ENCODE measurements at places on chromosomes 3 and 15. TPM values are rescaled to one million over a fixed set of nuclear protein-coding genes. Genes with fewer than 3 reads are reported as not detected.

DNA sequence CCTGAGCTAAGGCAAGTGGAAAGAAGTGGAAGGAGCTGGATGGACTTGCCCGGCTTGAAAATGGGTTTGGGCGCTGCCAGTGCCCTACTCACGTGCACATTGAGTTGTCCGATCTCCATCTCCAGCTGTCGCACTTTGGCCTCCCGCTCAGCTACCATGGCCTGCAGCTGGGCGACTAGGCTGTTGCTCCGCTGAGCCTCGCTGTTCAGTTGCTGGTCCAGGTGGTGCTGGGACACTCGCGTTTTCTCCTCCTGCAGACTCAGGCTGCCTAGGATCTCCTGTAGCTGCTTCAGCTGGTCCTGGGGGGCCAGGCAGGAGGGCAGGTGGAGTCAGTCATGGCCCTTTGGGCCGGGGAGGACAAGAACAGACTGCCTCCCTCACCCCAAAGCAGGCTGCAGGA, 33.0 kb upstream of the HHATL start:
- H3K27me3 ChIP-seq, result no peaks in the 10 kb centered on the region
- no peaks in the 10 kb centered on the region for H3K36me3 ChIP-seq
- H3K27ac ChIP-seq, result no peak overlapping the region
- H3K4me3 ChIP-seq, result no peak overlapping the region

- H3K4me1 ChIP-seq, result peaks cover 10% of the 10 kb centered on the region
- H3K4me3 ChIP-seq, result no peak overlapping the region
- no peak for DNase-seq
- no peak overlapping the region for H3K27ac ChIP-seq
These were observed 205.0 kb downstream of the LPP start for GRCh38 chr3:188358787-188359493.

- no peaks in the 10 kb centered on the region for H3K4me1 ChIP-seq
- H3K36me3 ChIP-seq, result no peaks in the 10 kb centered on the region
- no peaks in the 10 kb centered on the region for H3K27me3 ChIP-seq
- H3K4me3 ChIP-seq, result no peak overlapping the region
- no peak overlapping the region for H3K27ac ChIP-seq
- DNase-seq, result no peak
These were observed 58.1 kb upstream of the SLC25A36 start for GRCh38 chr3:140883428-140884040.

DNA sequence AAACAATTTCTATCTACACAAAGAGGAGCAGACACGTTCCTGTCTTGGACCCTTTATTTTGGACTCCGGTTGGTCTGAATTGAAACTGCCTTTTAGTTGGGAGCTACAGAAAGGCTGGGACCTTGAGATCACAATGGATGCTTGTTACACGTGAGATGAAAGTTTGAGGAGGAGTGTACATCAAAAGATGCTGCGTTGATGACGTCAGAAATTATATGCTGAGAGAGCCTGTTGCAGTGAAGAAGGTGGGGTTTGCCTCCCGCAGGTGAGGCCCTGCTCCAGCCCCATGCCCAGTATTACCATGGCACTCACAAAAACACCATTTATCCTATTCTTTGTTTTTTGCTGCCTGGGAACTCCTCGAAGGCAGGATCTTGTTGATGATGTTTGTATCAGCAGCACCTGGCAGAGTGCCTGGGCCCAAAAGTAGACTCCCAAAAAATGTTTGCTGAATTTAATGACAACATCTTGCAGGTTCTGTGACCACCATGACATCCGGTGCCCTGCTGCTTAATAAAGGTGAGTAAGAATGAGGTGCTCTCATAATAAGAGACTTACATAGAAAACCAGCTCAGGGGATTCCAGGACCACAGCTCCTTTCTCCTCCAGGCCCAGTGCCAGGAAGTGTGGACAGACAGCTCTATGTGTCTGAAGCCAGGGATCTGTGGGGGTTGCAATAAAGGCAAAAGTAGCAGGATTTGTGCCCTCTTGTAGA, 136.1 kb upstream of the UBE2E1 start:
- peaks cover 25% of the 10 kb centered on the region for H3K4me1 ChIP-seq
- H3K27ac ChIP-seq, result no peak overlapping the region
- DNase-seq, result no peak
- H3K4me3 ChIP-seq, result no peak overlapping the region

GRCh38 chr3:188243124-188243795, 89.3 kb downstream of the LPP start:
- H3K4me1 ChIP-seq, result peaks cover 28% of the 10 kb centered on the region
- DNase-seq, result no peak
- no peak overlapping the region for H3K4me3 ChIP-seq

- no peak overlapping the region for H3K4me3 ChIP-seq
- no peaks in the 10 kb centered on the region for H3K36me3 ChIP-seq
- no peak for DNase-seq
- no peak overlapping the region for H3K27ac ChIP-seq
- H3K27me3 ChIP-seq, result peaks cover 5% of the 10 kb centered on the region
These were observed 5.8 kb upstream of the PLA2G4D start for GRCh38 chr15:42100021-42100800.

- H3K27ac ChIP-seq, result no peak overlapping the region
- H3K27me3 ChIP-seq, result no peaks in the 10 kb centered on the region
- peaks cover 5% of the 10 kb centered on the region for H3K4me1 ChIP-seq
- no peaks in the 10 kb centered on the region for H3K36me3 ChIP-seq
- DNase-seq, result no peak
- H3K4me3 ChIP-seq, result no peak overlapping the region
These were observed 50.9 kb upstream of the SPTSSB start for GRCh38 chr3:161422171-161422700.

GRCh38 chr15:31236184-31237042, 90.2 kb upstream of the KLF13 start:
- H3K4me1 ChIP-seq, result peaks cover 19% of the 10 kb centered on the region
- peak; percentile 94 for DNase-seq
- H3K27me3 ChIP-seq, result no peaks in the 10 kb centered on the region
- H3K36me3 ChIP-seq, result no peaks in the 10 kb centered on the region

The BOC gene
- 20.2 TPM for total RNA-seq

The SYNM gene
- total RNA-seq, result 10.1 TPM

DNA sequence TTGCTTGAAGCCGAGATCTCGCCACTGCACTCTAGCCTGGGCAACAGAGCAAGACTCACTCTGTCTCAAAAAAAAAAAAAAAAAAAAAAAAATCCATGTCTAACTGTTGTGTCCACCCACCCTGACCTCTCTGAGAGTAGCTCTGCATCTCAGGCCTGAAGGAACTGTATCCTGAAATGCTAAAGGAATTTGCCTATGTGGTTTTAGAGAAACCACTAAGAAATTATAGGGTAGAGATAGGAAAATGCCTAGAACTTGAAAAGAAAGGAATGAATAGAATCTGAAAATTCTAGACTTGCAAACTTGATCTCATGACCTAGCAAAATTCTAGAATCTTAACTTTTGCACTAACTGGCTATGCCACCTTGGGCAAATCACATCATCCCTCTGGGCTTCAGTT, 217.5 kb upstream of the ROPN1 start:
- no peaks in the 10 kb centered on the region for H3K36me3 ChIP-seq
- no peak overlapping the region for H3K27ac ChIP-seq
- DNase-seq, result peak; percentile 77
- no peaks in the 10 kb centered on the region for H3K27me3 ChIP-seq
- H3K4me3 ChIP-seq, result no peak overlapping the region

DNA sequence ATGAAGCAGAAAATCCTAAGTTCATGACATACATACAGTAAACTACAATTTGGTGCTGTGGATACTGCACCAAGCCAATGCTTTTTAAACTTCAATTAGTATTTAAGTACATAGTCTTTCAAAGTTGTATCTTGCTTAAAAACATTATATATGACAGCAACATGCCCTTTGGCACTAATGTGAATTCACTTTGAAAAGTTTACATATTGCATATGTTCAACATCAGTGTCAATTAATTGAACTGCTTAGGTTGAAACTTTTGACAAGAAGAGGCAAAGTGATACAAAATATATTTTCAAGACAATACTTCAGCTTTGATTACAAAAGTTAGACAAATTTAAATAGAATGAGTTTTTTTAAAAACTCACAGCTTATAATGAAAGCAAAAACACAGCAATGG, 119.4 kb upstream of the ROBO2 start:
- DNase-seq, result no peak
- no peaks in the 10 kb centered on the region for H3K27me3 ChIP-seq
- H3K36me3 ChIP-seq, result no peaks in the 10 kb centered on the region

The KBTBD13 gene
- not detected for total RNA-seq

- DNase-seq, result no peak
- H3K4me3 ChIP-seq, result no peak overlapping the region
- no peak overlapping the region for H3K27ac ChIP-seq
- peaks cover 5% of the 10 kb centered on the region for H3K4me1 ChIP-seq
- no peaks in the 10 kb centered on the region for H3K27me3 ChIP-seq
- peaks cover 6% of the 10 kb centered on the region for H3K36me3 ChIP-seq
These were observed 31.9 kb upstream of the ADGRG7 start for GRCh38 chr3:100577382-100578008.

DNA sequence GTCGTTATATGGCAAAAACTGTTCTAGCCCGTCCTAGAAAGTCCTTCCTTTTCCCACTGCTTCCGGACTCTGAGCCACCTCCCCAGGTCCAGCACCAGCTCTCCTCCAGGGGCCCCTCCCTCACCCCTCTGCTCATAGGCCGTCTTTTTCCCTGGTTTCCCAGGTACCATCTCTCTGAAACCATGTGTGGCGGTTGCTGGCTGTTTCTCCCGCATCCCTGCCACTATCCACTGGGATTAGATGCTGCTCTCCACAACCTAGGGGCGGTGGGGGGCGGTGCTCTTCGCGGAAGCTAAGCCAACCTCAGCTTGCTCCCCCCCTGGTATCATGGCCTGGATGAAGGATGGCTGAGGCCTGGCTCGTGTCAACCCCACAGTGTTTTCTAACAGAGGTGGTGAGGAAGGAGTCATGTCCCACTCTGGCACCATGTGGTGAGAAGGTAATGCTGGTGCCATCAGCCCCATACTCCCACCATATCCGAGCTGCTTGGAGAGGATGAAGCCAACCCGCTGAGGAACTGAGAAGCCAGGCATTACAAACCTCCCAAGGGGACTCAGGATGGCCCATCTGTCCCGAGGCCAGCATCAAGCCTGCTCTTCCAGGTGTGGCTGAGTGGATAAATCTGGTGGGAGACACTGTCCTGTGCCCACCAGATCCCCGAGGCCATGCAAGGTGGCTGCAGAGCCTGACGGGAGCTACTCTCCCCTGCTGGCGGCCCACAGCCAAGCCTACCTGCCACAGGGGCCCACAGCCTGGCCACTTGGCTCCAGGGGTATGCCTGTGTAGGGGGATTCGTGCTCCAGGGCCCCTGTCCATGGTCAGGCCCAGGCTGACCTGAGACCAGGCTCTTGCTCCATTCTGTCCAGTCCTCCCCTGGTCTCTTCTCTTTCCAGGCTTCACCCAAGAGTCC, 27.9 kb upstream of the SLC41A3 start:
- DNase-seq, result no peak
- H3K27ac ChIP-seq, result no peak overlapping the region
- no peak overlapping the region for H3K4me3 ChIP-seq
- H3K27me3 ChIP-seq, result no peaks in the 10 kb centered on the region
- no peaks in the 10 kb centered on the region for H3K4me1 ChIP-seq

The RPUSD2 gene
- total RNA-seq, result 10.9 TPM

DNA sequence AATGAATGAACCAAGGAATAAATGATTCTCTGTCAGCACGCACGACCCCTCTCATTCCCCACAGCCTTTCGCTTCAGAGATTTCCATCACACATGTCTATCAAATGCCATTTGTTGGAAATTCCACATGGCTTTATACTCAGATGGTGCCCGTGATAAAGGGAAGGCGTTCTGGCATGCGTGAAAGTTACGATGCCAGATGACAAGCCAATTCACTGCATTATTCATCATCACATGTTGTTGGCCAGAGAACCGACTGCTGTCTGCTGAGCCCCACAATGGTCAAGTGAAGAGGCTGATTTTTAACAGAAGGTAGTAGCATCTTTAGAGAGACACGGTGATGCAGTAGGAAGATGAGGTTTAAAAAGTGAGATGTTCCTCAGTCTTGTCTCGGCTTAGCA, 74.1 kb upstream of the FRMD4B start:
- no peak overlapping the region for H3K27ac ChIP-seq
- DNase-seq, result no peak
- no peaks in the 10 kb centered on the region for H3K36me3 ChIP-seq
- H3K4me3 ChIP-seq, result no peak overlapping the region
- H3K4me1 ChIP-seq, result no peaks in the 10 kb centered on the region

- DNase-seq, result no peak
- no peak overlapping the region for H3K4me3 ChIP-seq
- H3K36me3 ChIP-seq, result no peaks in the 10 kb centered on the region
- H3K27ac ChIP-seq, result no peak overlapping the region
- H3K27me3 ChIP-seq, result no peaks in the 10 kb centered on the region
These were observed 5.2 kb upstream of the GNAI2 start for GRCh38 chr3:50230794-50231125.

DNA sequence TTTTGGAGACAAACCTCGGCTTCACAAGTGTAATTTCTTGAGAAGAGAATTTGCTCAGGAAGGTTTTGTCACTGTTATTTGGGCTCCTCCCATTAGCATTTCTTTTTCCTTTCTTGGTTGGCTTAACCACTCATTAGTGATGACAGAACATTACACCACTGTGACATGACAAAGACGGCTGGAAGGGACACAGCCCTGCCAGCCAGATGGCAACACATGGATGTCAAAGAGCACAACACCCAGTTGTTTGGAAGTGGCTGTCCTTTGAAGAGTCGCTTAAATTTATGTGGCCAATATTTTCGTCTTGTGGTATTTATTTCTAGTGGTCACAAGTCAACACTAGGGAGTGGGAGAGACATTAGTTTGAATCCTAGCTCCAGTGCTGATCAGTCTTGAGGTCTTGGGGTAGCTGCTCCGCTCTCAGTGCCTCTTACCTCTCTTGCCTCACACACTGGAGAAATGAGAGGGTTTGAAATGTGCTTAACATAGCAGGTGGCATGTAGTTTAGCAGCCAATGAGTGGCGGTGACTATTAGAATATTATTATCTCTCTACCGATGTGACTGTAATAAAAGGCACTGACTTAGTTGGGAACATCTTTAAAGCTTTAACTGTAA, 92.8 kb downstream of the FRMD4B start:
- H3K27ac ChIP-seq, result no peak overlapping the region
- H3K27me3 ChIP-seq, result no peaks in the 10 kb centered on the region
- H3K4me3 ChIP-seq, result no peak overlapping the region
- peaks cover 22% of the 10 kb centered on the region for H3K4me1 ChIP-seq
- no peaks in the 10 kb centered on the region for H3K36me3 ChIP-seq
- DNase-seq, result no peak

The AGBL1 gene
- total RNA-seq, result not detected

GRCh38 chr15:87033056-87033455, 953.4 kb downstream of the AGBL1 start:
- no peaks in the 10 kb centered on the region for H3K27me3 ChIP-seq
- no peak for DNase-seq
- H3K4me1 ChIP-seq, result peaks cover 9% of the 10 kb centered on the region
- H3K36me3 ChIP-seq, result no peaks in the 10 kb centered on the region

- H3K4me1 ChIP-seq, result no peaks in the 10 kb centered on the region
- H3K4me3 ChIP-seq, result no peak overlapping the region
- DNase-seq, result peak; percentile 27
These were observed 287.6 kb downstream of the DIPK2A start for GRCh38 chr3:144259267-144259666.

DNA sequence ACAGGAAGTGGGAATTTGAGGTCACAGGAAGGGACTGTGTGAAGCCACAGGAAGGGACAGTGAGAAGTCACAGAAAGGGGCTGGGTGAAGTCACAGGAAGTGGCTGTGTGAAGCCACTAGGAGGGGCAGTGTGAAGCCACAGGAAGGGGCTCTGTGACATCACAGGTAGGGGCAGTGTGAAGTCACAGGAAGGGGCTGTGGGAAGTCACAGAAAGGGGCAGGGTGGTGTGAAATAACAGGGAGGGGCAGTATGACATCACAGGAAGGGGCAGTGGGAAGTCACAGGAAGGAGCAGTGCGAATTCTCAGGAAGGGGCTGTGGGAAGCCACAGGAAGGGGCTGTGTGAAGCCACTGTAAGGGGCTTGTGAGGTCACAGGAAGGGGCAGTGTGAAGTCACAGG, 35.8 kb downstream of the GASK1A start:
- H3K27ac ChIP-seq, result no peak overlapping the region
- DNase-seq, result no peak

The TMEM43 gene
- total RNA-seq, result 79.2 TPM

Data from astrocyte (in vitro differentiated cells and primary cell).